ENCODE measurements at places on chromosomes 3 and 15.

DNA sequence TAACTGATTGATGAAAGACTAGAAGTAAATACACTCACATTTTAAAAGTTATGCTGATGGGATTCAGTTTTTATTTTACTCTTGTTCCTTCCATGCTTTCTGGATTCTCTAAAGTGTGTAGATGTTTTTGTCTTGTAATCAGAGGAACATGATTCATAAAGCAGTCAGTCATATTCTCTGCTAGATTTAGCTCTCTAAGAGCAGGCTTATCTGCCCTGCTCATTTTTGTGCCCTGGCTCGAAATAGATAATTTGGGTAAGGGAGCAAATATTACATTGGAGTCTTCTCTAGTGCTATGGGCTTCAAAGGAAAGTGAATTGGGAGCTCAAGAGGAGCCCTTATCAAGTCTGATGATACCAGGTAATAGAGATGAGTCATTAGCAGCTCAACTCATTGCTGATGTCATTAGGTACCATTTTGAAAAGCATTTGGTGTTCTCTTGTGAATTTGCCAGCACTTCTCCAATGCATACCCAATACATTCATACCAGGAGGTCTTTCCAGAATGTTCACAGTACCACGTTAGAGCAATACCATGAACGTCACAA lies 27.7 kb downstream of the SACM1L start:
- H3K4me1 ChIP-seq: peaks cover 6% of the 10 kb centered on the region
- peak; percentile 30 for DNase-seq
- no peaks in the 10 kb centered on the region for H3K27me3 ChIP-seq
- no peak overlapping the region for H3K4me3 ChIP-seq

DNA sequence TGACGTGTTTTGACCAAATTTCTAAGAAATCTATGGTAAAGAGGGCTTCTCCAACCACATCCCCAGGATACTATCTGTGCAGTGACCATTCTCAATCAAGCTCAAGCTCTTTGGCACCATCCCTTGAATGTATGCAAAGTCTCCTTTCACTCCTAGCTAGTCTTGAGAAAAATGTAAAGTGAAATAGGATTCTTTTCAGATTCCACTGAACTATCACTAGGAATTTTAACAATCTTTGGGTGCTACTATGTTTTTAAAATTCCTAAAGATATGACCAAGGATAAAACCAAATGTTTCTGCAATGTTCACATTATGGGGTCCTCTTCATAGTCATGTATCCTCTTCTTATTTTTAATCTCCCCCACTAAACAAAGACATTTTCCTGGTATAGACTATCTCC lies 107.8 kb downstream of the TMCO5A start:
- H3K4me3 ChIP-seq: no peak overlapping the region
- no peak overlapping the region for H3K27ac ChIP-seq
- H3K36me3 ChIP-seq: no peaks in the 10 kb centered on the region
- no peaks in the 10 kb centered on the region for H3K4me1 ChIP-seq

- peak; percentile 13 for DNase-seq
- H3K27me3 ChIP-seq: no peaks in the 10 kb centered on the region
- H3K36me3 ChIP-seq: no peaks in the 10 kb centered on the region
- H3K4me3 ChIP-seq: no peak overlapping the region
- no peak overlapping the region for H3K27ac ChIP-seq
- peaks cover 4% of the 10 kb centered on the region for H3K4me1 ChIP-seq
Measured at GRCh38 chr3:119672776-119673175, 4.4 kb downstream of the COX17 start.

- no peak for DNase-seq
- H3K27ac ChIP-seq: no peak overlapping the region
- peaks cover 5% of the 10 kb centered on the region for H3K4me1 ChIP-seq
- no peak overlapping the region for H3K4me3 ChIP-seq
Measured at GRCh38 chr15:48062148-48062872, 58.5 kb upstream of the SLC24A5 start.

GRCh38 chr3:11600501-11601282 lies 43.0 kb downstream of the VGLL4 start:
- peak; percentile 99 for DNase-seq
- peak overlapping the region; percentile 82 for H3K27ac ChIP-seq
- peaks cover 12% of the 10 kb centered on the region for H3K4me1 ChIP-seq
- no peaks in the 10 kb centered on the region for H3K27me3 ChIP-seq
- H3K36me3 ChIP-seq: no peaks in the 10 kb centered on the region

- H3K27me3 ChIP-seq: no peaks in the 10 kb centered on the region
- no peaks in the 10 kb centered on the region for H3K36me3 ChIP-seq
- H3K4me1 ChIP-seq: no peaks in the 10 kb centered on the region
- no peak overlapping the region for H3K4me3 ChIP-seq
Measured at GRCh38 chr3:156461889-156462288, 93.0 kb downstream of the SSR3 start.

GRCh38 chr3:61617651-61618050 lies 56.3 kb downstream of the PTPRG start:
- no peaks in the 10 kb centered on the region for H3K27me3 ChIP-seq
- no peak overlapping the region for H3K27ac ChIP-seq
- H3K4me3 ChIP-seq: no peak overlapping the region
- no peak for DNase-seq
- peaks cover 2% of the 10 kb centered on the region for H3K4me1 ChIP-seq

DNA sequence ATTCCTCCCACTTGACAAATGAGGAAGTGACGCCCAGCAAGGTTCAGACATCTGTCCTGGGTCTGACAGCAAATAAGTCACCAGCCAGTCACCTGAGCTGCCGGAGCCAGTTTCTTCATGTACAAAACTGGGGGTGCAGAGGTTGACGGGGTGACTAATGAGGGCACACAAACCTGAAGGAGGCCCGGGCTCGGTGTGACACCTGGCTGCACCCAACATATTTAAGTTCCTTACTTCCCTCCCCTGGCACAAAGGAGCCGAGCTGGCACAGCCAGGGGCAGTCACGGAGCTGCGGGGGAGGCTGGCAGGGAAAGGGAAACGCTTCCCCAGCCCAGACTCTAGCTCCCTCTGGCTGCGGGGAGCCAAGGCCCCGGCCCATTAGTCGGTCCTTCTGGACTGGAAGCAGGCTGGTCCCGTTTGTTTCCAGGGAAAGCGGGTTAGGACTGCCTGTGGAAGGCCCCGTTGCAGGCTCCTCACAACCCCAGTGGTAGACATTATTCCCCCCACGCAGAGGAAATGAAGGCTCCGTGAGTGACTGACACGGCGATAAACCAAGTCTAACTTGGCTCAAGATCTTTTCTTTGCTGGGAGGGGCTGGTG lies 2.3 kb downstream of the FBXL22 start:
- H3K36me3 ChIP-seq: no peaks in the 10 kb centered on the region
- no peak overlapping the region for H3K27ac ChIP-seq
- H3K4me1 ChIP-seq: no peaks in the 10 kb centered on the region
- no peak overlapping the region for H3K4me3 ChIP-seq
- no peaks in the 10 kb centered on the region for H3K27me3 ChIP-seq

GRCh38 chr3:184384856-184385422 lies 5.1 kb downstream of the CHRD start:
- peaks cover 8% of the 10 kb centered on the region for H3K27me3 ChIP-seq
- no peak overlapping the region for H3K27ac ChIP-seq
- H3K4me1 ChIP-seq: peaks cover 4% of the 10 kb centered on the region
- no peaks in the 10 kb centered on the region for H3K36me3 ChIP-seq
